Activated T-cell treated with anti-CD3 and anti-CD28 coated beads, Interleukin-2, amount 50 U/mL, for 24 hours (primary cell): ENCODE measurements at places on chromosomes 4 and X.
A peak's percentile ranks its signal among the peaks of the same experiment; 100 is the strongest.

DNA sequence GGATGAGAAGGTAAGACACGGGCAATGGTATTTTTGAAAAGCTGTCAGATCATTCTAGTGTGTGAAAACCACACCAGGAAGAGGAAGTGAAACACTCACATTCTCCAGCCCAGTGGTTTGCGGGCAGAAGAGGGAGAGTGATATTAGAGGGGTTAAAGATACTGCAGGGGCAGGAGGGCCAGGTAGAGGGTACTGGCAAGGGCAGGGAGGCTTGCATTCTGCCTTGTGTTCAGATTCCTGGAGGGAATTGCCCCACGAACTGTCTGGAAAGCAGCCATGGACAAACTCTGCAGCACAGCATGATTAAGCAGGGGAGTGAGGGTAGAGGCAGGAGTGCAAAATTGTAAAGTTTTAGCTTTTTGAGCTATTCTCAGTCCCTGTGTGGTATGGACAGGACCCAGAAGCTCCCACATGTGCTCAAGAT lies 30.9 kb downstream of the NIPAL1 start:
- peak; percentile 82 for DNase-seq

- no peak for DNase-seq
These were observed 105.1 kb downstream of the ADRA2C start for GRCh38 chr4:3871181-3871852.

DNA sequence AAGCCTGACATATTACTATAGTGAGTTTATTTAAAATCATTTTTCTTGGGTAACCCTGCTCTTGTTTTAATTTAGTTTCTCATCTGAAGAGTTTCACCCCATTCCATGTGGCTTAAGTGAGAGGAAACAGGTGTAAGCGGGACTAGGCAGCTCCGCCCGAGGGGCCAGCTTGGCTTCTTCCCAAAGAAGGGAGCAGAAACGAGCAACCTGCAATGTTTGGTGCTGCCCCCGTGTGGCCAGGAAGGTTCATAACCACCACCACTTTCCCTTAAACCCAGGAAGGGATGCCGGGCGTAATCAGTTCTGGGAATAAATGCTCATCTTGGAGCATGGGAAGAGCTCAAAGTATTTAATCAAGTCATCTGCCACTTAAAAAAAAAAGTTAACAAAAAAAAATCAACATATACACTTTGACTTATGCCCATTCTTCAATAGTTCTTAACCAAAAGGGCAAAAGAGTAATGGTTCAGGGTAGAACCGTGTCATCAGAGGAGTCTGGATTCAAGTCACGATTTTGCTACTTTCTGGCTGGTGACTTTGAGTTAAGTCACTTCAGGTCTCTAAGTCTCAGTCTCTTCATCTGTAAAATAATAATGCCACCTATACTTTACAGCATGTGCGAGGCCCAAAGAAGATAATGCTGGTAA lies 147.9 kb downstream of the NSUN7 start:
- DNase-seq = peak; percentile 78

- DNase-seq = no peak
These were observed 374.9 kb upstream of the AADAT start for GRCh38 chr4:170464614-170465197.

DNA sequence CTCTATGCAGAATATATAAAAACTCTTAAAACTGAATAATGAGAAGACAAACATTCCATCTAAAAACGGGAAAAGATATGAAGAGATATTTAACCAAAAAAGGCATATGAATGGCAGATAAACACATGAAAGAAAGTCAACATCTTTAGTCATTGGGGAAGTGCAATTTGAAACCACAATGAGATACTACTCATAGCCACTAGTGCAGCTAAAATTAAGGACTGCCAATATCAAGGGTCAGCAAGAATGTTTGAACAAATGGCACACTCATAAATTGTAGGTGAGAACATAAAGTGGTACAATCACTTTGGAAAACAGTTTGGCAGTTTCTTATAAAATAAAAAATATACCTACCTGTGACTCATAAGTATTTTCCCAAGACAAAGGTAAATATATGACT lies 534.9 kb upstream of the DIPK2B start:
- no peak for DNase-seq
